ENCODE measurements at places on chromosomes 4 and X.

DNA sequence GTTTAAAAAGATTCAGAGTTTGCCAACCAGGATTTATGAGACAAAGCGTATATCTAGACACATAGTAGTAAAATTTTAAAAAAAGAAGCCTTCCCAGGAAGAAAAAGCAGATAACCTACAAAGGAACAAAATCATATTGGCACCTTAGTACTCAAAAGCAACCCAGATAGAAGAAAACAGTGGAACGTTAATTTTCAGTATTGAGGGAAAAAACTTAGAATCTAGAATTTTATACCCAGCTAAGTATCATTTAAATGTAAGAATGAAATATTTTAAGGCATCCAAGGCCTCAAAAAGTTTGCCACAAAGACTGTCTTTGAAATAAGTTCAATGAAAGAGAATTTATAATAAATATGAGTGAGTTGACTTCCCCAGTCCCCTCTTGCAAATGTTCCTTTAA lies 96.5 kb upstream of the EOLA2 start:
- no peak for DNase-seq

GRCh38 chr4:73335679-73336078 lies 68.4 kb upstream of the ALB start:
- DNase-seq = no peak

DNA sequence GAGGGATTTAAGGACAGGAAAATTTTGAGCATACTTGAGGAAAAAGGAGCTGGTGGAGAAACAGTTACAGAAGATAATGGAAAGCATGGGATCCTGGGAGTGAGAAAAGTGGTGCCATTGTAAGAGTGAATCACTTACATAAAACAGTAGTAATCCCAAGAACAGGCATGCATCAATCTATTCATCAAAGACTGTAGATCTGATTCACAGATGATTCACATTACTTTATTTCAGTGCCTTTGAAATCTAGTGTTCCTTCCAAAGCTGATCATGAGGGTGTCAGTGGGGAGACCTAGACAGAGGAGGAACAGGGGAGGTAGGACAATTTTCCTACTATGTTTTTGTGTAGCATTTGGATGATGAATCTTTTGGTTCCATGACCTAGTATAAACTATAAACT lies 102.7 kb downstream of the TAB3 start:
- DNase-seq = no peak

DNA sequence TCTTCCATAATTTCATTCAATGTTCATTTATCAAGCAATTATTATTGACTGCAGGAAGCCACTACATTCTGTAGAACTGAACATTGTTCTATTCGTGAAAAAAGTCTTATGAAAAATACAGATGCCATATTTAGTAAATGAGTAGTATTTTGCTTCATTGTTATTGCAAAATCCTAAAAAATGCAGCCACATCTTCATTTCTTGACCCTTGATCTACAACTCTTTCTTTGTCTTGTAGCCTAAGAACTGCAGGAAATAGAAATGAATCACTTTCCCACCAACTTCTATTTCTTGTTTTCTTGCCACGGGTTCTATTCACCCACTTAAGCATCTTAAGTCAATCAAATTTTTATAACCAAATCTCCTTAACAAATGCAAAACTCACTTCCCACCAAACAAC lies 63.3 kb downstream of the KCNIP4 start:
- DNase-seq = no peak

DNA sequence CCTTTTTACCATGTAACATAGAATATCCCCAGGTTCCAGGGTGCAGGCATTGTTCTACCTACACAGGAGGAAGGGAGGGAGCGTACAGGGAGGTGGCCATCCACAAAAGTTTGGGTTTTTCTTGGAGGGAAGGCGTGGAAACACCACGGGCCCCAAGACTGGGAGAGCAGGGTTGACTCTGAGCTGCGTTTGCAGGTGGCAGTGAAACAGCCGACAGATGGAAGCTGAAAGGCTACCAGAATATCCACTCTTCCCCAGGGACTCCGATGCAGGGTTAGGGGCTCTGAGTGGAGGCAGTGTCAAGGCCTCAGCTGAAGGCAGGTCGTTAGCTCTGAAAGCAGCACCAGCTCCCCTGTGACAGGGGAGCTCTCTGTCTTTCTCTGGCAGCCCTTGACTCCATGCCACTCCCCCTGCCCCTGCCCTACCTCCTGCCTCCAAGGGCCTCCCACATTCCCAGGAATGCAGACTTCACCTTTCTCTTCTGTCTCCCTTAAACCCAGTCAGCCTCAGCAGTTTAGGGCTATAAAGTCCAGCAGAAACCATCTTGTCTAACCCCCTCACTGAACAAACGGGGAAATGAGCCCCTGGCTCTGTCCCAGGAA lies 14.0 kb upstream of the GLOD5 start:
- no peak for DNase-seq

- no peak for DNase-seq
Measured at GRCh38 chr4:41214825-41215146, 444 bp upstream of the APBB2 start.

DNA sequence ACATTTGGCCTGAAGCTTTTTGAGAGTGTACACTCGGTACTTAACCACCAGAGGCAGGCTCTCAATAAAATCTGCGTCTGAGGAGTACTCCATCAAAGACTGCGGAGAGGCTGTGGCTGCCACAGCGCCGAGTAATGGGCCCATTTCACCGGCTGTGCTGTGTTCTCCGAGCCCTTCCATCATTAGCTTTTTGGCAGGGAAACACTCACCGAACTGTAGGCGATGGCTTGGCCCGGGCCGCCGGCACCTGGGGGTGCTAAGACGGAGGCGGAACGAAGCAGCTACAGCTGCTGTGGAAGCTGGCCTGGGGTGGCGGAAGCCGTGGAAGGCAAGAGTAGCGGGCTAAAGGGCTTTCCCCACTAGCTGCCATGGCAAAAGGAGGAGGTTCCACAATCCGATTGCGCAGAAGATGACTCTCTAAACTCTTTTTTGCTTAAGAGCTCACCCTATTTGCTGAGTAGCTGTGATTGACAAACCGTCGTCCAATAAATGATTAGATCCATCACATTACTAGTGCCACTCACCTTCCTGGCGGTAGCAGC lies 48.5 kb upstream of the PABPC1L2A start:
- no peak for DNase-seq

DNA sequence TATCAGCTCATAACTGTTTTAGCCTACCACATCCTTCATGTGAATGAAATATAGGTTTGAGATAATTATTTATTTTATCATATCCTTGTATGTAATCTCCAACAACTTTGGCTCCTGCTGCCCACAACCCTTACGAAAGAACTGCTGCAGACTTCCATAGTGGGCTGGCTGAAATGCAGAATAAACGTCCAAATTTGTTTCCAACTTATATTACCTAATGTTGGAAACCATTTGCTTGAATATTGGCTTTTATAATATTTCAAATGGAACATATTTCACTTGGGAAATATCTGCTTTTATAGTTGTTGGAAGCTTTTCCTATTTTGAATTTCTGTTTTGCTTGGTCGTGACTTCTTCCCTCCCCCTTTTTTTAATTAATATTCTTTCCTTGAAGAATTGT lies 45.0 kb upstream of the ITM2A start:
- DNase-seq = no peak

GRCh38 chr4:26120098-26120825 lies 200.6 kb upstream of the RBPJ start:
- DNase-seq = no peak

DNA sequence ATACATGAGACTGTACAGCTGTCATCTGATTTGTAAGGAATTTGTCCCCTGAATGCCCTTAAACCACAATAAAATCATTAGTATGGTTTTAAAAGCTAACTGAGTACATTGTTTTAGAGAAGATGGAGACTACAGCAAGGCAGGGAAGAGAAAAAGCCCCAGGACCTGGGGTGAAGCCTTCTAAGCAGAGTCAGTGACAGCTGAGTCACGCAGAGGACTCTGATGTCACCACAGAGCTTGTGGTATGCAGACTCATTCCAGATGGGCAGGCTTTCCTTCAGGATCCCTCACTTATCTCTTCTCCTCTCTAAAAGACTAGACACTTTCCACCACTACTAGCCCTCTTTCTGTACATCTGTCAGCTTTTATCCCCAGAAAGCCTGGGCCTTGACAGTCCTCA lies 97.1 kb upstream of the ATOH1 start:
- no peak for DNase-seq

GRCh38 chr4:104063341-104063740 lies 343.6 kb upstream of the TACR3 start:
- DNase-seq = no peak

DNA sequence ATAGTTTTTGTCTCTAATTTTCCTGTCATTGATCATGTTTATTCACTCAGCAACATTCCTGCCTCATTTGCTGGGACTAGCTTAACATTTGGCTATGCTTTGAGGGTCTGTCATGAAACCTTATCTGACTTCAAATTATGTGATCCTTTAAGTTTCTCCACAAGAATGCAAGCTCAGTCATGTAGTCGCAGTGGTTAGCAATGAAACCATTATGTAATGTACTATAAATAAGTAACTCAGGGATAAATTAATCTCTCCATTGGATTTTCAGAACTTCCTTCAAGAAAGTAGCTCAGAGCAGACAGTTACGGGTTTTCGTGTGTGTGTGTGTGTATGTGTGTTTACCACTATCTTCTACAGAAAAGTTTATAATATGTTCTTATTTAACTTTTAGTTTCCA lies 993.6 kb downstream of the ADGRL3 start:
- no peak for DNase-seq

Data from activated naive CD8-positive, alpha-beta T cell treated with anti-CD3 and anti-CD28 coated beads, Interleukin-2, amount 50 U/mL, for 16 hours (primary cell).